ENCODE measurements at places on chromosomes 2 and 18.

DNA sequence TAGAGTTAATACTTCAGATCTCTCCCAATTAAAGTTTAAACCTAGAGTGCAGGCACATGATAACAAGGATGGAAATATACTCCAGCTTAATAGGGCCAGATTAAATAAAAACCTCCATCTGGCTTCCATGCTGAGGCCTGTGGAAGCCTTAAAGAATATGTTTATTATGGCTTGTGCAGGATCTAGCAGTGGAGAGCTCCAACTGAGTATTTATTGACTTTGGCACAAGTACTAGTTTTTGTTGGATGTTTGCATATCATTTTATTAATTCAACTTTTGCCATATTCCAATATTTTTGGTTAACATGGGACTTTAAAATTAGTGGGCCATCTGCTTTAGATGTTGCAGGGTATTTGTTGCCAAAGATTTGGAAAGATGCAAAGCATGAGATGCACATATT lies 860.4 kb upstream of the SOX11 start:
- DNase-seq = no peak

DNA sequence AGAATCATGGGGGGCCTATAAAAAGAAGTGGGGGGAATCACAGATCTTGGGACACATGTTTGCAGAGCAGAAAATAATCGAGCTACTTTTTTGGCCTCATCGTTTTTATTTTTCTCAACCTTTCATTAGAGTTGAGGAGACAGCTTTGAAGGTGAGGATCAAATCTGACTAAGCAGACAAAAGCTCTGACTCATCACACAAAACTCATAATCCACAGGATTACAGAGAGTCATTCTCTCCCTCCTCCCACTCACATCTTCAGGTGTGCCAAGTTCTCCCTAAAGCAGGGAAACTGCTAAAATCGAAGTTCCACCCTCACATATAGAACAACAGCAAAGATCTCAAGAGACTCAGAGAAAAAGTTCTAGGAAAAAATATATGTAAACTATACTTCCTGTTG lies 15.6 kb downstream of the BAZ2B start:
- no peak for DNase-seq

DNA sequence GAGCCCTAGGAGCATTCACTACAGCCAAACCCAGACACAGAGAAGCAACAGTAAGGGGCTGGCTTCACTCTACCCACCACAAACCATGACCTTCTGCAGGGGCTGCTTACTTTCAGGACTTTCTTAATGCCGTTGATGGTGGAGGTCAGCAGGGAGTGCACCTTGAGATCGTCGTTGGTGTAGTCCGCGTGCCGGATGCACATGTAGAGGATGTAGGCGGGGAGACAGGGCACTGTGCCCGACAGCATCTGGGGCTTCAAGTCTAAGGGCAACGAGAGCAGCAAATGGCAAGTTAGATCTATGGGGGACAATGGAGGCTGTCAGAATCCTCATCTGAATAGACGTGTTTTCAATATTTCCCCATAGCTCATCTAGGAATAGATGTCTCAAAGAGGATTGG lies 29.8 kb upstream of the ACAA2 start:
- DNase-seq = no peak

DNA sequence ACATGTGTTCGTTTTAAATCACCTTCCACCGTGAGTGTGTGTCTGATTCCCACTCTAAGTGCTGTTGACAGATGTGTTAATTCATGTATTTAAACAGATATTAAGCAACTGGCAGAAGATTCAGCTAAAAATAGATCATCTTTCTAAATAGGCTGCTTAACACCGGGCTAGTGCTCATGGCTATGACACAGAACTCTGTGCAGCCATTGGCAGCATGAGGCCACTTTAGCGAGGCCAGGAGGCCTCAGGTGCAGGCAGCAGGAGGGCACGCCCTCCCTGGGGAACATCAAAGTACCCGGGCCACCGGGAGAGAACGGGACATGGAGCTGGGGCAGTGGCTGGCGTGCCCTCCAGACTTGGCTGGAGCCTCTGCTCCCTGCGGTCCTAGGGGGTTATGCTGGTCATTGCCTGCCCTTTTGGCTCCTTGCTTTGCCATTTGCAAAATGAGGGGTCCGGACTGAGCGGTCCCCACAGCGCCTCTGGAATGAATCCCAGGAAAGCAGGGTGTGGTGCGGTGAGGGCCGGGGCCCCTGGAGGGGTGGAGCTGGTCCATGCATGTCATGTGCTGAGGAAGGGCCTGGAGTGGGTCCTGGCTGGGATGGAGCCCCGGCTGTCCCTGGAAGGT lies 62.8 kb upstream of the HDAC4 start:
- DNase-seq = no peak
